Stimulated activated CD4-positive, alpha-beta T cell treated with anti-CD3 and anti-CD28 coated beads, Interleukin-12 subunit alpha, Interleukin-12 subunit beta, amount 100 ng/mL, for 24 hours (primary cell): ENCODE measurements at places on chromosomes 16 and 17.

DNA sequence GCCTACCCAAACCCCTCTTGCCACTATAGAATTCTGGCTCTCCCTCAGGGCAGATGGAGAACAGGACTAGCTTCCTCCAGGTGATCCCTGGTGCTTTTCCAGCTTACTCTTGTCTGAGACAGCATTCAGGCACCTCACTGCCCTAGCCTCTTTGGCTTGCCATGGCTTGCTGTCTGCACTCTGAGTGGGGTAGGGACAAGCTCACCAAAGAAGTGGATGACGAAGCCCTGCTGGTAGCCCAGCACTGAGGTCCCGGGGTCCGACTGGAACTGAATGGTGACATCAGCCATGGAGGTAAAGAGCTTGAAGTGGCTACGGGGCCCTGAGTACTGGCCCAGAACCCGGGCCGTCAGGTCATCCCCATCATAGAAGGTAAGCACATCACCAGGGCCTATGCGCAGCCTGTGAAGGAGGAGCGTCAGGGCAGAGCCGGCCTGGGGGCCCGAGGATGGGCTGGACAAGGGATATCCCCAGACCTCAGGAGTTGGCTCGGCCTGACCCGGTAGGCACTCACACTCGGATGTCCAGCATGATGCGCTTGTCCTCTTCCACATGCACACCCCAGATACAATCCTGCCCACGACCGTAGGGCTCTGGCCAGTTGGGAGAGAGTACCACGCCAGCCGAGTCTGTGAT is 7.6 kb upstream of the PHF12 start:
- DNase-seq = no peak

DNA sequence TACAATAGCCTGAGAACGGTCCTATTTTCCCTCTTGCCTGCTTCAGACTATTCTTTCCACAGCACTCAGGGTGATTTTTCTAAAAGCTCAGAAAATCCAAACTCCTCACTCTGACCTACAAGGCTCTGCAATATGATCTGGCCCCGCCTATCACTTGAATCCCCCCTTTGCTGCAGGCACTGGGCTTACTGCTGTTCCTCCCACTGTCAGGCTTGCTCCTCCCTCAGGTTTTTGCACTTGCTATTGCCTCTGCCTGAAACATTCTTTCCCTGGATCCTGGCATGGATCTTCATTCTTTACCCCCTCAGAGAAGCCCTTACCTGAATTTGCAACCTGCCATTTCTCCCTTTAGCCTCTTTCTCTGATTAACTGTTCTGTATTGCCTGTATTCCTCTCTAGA is 52.3 kb downstream of the RPGRIP1L start:
- DNase-seq = no peak

DNA sequence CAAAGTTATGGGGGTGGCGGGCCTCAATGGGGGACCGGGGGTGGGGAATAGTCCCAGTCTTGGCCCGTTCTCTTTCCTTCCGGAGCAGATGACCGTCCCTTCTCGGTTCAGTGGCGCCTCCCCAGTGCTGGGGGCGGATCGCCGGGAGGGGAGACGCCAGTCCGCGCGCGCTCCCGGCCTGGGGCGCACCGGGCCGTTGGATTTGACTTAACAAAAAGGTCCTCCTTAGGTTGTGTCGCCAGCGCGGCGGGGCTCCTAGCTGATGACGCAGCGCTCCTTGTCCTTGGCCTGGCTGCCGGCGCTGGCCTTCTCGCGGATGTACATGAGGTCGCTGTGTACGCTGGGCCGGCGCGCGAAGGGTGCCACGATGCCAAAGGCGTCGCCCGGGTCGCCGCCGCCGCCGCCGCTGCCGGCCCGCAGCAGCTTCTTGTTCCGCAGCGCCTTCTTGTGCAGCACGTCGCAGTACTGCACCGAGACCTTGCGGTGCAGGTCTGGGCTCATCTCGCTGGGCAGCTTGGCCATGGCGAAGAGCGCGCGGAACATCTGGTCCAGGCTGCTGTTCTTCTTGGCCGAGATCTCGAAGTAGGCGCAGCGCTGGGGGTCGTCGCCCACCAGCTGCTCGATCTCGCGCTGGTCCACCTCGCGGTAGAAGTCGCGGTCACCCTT is 1.2 kb downstream of the RASD1 start:
- DNase-seq = no peak

DNA sequence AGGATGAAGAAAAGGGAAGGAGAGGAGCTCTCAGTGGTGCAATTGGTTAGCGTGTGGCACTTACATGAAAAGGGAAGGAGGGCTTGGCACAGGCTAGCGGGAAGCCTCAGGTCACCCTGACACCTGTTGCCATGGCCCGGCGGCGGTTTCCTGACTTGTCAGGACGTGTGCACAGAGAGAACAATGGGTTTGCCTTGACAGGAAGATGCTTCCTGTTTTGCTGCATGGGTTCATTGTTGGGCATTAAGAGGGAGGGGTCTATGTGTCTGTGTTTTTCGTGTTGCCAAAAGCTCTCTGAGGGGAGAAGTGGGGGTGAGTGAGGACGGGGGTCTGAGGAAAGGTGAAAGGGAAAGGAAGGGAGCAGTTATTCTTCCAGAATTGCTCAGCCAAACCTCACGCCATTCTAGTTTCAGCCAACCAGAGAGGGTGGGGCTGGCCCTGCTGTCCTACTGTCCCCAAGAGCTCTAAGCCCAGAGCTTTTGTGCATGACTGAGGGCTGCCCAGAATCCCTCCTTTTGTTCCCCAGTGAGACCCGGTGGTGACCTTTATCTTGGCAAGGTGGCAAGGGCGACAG is 17.1 kb upstream of the CCR7 start:
- no peak for DNase-seq

DNA sequence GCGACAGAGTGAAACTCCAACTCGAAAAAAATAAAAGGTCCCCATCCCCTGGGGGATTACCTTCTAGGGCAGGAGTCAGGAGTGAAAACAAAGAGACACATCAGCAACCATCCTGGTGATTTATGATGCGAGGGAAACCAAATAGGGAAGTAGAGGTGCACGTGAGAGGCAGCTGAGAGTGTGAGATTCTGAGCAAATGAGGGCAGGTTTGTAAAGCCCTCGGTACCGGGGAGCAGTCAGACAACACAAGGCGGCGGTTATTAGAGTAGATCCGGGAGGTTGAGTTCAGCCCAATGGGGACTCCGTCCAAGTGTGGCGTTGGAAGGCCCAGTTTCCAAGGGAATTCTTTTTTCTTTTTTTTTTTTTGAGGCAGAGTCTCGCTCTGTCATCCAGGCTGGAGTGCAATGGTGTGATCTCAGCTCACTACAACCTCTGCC is 7.4 kb upstream of the ARMC7 start:
- no peak for DNase-seq

GRCh38 chr16:74051-74746 is 1.8 kb upstream of the RHBDF1 start:
- no peak for DNase-seq

GRCh38 chr16:4419402-4419959 is 3.1 kb upstream of the CORO7 start:
- no peak for DNase-seq

DNA sequence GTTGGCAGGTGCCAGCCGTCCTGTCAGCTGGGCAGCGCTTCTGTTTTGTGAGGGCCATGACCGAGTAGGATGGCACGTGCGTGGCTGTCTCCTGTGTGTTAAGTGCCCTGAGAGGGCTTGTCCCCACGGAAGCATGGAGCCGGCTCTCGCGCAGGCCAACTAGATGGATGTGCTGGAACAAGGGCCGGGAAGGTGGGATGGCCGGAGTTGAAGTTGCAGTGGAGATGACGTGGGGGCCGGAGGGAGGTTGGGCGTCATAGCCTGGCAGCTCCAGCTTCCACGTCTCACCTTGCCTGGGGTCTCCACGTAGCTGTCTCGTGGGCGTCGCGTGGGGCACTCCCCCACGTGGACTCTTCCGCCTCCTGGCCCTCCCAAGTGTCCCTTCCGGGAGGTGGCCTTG is 27.7 kb downstream of the TBCD start:
- no peak for DNase-seq

DNA sequence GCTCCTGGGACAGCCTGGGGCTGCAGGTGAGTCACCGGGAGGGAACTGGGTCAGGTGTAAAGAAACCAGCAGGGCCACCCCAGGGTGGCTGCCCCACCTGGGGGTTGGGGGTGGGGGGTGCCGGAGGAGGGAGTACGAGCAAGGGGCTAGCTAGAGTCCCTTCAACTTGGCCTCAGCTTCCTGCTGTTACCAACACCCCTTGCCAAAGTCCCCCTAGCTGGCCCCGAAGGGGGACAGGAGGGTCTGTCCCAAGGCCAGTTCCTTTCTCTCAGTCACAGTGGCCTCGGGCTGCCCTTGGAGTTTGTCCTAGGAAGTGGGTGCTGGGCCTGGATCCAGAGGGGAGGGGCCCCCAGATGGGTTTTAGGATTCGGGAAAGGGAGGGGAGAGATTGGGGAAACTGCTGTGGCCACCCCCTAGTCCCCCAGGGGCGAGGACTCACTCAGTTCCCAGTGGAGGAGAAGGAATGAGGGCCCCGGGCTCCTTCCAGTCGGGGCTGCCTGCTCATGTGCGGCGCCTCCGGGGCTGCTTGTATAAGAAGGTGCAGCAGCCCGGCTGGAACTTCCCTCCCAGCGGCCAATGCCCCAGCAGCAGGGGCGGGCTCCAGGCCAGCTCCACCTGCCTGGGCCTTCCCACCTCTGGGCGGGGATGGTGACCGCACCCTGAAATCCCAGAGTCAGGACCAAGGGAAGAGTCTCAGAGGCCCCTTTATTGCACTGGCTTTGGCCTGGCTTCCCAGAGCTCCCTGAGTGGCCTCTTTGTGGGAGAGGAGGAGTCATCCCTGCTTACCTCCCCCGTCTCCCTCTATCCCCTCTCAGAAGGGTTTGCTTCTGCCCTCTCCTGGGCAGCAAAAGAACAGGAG is 7.3 kb downstream of the ARHGAP27 start:
- DNase-seq = no peak

DNA sequence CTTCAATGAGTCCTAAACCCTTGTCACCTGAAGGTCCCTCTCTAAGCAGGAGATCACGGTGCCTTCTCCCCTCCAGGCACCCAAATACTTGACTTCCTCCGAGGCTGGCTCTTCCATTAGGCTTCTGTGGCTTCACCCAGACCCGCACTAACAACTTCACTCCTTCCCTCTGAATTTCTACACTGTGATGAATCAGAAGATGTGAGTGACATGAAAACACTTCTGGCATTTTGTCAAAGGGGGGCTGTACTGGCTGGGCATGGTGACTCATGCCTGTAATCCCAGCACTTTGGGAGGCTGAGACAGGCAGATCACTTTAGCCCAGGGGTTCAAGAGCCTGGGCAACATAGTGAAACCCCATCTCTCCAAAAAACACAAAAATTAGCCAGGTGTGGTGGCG is 72.6 kb upstream of the CNEP1R1 start:
- DNase-seq = no peak

DNA sequence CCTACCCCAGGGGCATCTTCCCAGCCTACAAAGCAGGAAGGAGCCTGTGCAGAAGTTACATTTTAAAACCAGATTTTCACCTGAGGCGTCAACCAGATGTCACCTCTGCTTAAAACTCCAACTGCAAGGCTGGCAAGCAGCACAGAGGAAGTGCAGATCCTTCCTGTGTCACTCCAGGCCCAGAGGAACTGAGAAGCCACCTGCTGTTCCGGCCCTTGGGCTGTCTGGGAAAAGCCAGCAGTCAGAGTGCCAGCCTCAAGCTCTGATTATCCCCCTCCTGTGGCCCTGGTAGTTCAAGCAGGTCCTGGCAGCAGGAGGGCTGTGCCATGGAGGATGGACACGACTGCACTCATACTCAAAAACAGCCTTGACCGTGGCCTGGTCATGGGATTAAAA is 10.2 kb downstream of the POLR2C start:
- no peak for DNase-seq

DNA sequence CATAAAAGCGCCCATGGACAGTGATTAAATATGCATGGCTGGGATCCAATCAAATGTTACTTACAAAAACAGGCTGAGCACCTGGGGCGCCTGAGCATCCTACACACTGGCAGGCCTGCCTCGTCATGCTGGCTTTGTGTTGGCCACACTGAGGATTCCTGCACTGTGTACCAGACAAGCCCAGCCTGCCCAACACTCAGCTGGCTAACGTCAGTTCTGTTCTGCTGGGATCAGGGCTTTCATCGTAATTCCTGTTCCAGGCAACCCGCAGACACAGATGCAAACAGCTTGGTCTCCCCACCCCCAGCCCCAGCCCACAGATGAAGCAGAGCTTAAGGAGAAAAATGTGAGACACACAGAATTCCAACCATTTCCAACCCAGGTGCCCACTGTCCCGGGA is 30.7 kb downstream of the PIMREG start:
- DNase-seq = no peak

DNA sequence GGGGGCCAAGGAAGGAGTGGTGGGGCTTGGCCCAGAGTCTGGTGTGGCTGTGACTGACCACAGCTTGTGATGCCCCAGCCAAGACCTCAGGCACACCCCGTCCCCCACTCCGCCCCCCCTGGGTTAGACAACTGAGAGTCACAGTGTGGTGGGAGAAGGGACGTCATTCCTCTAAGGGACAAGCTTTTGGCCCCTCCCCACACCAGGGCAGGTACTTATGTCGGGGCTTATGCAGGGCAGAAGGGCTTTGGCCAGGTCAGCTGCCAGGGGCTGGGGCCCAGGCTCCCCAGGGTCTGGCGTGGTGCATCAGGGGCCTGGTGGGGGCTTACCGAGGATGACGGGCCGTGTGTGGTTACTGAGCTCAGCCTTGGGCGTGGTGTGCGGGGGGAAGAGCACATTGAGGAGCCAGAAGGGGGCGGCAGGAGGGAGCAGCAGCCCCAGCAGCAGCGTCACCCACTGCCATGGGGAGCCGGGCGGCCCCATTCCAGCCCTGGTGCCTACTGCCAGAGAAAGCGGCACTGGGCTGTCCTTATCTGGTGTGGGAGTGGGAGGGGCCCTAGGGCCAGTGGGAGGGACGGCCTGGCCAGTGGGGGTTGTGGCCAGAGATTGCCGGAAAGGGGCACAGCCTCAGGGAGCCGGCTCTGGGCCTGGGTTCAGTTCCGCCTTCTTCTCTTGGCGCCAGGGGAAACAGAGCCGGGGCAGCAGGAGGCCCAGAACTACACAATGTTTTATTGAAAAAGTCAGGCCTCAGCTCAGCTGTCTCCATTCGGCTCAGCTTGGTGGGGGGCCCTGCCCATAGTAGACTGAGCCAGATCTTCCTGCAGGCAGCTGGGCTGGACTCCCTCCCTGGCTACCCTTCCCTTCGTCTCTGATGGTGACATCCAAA is at the start of gene LCAT:
LCAT (minus strand) TSS at position 502 of the 886 bp plus-strand sequence; CDS start at position 483, 19 bp downstream.
- DNase-seq = no peak

- no peak for DNase-seq
Observed at GRCh38 chr17:66682283-66682682, 152.6 kb upstream of the CACNG5 start.

DNA sequence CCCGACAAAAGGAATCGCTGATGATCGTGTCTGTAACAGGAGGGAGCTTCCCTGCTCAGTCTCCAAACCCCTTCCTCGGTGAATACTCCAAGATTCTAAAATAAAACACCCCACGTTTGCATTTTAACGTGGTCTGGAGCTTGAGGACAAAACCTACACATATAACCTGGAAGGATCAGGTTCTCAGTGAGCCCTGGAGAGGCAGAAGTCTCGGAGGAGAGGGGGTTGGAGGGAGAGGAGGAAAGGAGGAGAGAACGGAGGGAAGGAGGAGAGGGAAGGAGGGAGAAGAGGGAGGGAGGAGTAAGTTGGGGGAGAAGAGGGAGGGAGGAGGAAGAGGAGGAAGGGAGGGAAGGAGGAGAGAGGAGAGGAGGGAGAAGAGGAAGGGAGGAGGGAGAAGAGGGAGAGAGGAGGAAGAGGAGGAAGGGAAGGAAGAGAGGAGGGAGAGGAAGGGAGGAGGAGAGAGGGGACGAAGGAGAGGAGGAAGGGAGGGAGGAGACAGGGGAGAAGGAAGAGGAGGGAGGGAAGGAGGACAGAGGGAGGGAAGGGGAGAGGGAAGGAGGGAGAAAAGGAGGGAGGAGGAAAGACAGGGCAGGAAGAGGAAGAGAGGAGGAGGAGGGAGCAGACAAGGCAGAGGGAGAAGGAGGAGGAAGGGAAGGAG is 27.4 kb upstream of the GINS2 start:
- no peak for DNase-seq
